ENCODE measurements at places on chromosomes 5 and 9.
A peak's percentile ranks its signal among the peaks of the same experiment; 100 is the strongest.

- no peak for DNase-seq
Measured at GRCh38 chr5:43129161-43129560, 8.4 kb downstream of the ZNF131 start.

DNA sequence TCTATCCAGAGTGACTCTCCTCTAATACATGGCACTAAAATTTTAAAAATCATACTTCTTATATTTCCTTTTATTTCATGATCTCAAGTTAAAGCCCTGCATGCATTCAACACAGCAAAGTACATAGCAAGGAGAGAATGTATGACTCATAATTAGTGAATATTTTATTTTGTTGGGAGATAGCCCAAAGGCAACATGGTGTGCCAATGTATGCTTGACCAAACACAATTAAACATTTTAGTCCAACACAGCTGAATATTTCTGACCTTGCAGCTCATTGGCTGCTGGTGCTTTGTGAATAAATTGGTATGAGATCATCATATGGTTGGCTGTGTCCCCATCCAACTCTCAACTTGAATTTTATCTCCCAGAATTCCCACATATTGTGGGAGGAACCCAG is 103.5 kb downstream of the NPR3 start:
- DNase-seq, result no peak

GRCh38 chr5:171432076-171432475 is 12.6 kb downstream of the FGF18 start:
- DNase-seq, result no peak

GRCh38 chr5:179180061-179180610 is 120.0 kb downstream of the ZNF354C start:
- no peak for DNase-seq

DNA sequence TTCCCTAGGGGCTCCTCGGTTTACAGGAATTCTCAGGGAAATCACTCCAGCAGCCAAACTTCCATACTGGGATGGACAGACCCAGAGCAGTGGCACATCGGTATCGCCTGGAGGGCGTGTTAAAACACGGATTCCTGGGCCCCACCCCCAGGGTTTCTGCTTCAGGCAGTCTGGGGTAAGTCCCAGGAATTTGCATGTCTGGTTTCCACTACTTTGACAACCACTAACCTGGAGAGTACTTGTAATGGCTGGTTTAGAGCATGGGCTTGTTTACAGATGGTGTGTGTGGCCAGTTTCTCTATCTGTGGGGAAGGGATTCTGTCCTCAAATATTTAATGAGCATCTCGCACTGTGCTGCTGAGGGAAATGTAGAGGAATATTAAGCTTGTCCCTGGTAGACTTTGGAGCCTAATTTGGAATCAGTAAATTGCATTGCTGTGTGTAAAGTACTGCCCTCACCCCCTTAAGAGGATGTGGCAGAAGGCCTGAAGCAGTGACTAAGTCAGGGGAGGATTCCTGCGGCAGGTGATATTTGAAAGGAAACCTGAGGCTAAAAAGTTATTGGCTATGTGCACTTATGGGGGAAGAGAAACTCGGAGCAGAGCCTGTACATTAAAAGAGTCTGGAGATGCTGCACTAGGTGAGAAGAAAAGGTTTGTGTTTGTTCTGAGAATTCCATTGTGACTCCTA is 18.6 kb upstream of the TJP2 start:
- no peak for DNase-seq

- DNase-seq, result no peak
Measured at GRCh38 chr5:172433071-172433470, 21.3 kb downstream of the SH3PXD2B start.

DNA sequence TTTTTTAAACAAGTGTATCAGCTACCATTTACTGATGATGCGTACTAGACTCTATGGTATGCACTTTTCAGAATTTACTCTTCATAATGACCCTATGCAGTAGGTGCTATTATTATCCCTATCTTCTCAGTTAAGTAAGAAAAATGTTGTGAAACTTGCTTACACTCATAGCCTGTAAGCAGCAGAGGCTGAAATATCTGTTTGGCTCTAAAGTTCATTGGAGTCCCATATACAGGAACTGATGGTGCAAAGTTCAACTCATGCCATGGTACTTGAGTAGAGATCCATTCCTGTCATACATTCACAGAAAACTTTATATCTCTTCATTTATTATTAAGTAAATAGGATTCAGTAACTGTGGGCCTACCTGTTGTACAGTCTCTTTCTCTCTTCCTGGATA is 41.4 kb upstream of the CCDC112 start:
- no peak for DNase-seq

GRCh38 chr5:74107899-74108298 is 481.9 kb downstream of the ARHGEF28 start:
- no peak for DNase-seq

- DNase-seq, result no peak
Measured at GRCh38 chr5:152938630-152939029, 533.6 kb upstream of the NMUR2 start.

DNA sequence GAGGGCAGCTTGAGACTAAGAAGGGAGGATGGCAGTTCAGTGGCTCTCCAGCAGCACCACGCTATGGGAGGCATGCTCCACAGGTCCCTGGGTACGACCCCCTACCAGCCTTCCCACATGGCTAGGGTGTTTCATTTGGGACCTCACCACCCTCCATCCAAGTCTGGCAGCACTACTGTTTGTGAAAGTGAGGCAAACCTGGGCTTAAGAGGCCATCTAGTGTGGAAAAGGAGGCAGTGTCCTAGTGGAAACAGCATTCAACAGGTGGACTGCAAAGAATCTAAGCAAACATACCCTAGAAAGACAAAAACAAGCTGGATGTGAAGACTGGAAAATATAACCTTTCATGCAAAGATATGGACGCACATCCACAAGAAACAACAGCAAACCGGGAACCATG is 4.8 kb upstream of the C5orf47 start:
- DNase-seq, result peak; percentile 59

GRCh38 chr5:75526070-75526469 is 14.4 kb downstream of the POLK start:
- no peak for DNase-seq

DNA sequence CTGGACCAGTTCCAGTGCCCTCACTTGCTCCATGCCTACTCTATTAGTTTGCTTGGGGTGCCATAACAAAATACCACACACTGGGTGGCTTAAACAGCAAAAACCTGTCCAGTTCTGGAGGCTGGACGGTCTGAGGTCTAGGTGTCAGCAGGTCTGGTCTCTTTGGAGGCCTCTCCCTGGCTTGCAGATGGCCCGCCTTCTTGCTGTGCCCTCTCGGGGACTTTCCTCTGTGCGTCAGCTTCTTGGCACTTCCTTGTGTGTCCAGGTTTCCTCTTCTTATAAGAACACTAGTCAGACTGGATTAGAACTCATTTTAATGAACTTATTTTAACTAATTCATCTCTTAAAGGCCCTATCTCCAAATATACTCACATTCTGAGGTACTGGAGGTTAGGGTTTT is 97.2 kb downstream of the CARTPT start:
- DNase-seq, result no peak

GRCh38 chr9:30020161-30020560 is 2364.3 kb upstream of the ACO1 start:
- no peak for DNase-seq

DNA sequence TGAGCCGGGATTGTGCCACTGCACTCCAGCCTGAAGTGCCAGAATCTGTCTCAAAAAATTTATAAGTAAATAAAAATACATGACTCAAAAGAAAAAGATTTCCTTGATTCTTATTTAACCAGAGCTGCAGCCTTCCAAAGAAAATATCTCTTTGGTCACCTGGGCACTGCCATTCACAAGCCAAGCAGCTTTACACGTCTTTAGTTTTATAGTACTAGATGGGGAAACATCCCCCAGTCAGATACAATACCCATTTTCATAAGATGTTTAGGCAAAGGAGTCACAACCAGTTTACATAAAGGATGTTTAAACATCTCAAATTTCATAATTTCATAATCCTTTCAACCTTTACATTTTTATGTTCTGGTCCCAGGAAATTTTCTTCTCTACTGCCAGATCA is 13.7 kb upstream of the OXCT1 start:
- DNase-seq, result no peak

DNA sequence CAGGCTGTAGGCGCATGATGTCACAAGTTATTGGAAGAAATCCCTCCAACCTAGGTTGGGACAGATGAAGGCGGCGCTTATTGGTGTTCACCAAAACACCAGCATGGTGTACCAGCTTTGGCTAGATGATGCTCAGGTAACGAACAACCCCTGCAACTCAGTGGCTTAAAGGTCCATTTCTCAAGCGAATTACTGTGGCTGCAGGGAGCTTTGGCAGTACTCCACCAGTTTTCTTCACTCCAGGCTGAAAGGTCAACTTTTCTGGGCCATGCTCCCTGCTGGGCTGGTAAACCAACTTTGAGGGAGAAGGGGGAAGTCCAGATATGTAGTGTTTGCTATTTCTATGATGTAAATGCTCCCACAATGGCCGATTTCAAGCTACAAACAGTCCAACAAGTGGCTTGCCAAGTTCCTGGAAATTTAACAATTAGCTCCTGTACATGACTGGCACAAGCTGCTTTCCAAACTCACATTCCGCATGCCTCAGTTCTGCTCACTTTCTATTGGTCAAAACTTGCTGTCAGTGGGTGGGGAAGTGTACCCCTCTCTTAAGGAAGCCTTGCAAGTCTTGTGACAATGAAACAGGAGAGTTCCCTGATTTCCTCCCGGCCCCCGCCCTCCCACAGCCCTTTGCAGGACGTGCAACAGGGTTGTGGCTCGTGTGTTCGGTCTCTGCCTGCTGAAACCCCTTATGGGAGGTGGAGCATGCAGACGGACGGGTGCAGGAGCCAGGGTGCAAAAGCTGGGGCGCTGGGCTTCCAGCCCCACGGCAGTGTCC is 588 bp upstream of the ZBED3 start:
- DNase-seq, result peak; percentile 7

- DNase-seq, result peak; percentile 83
Measured at GRCh38 chr5:134577796-134578577, 52.5 kb downstream of the JADE2 start.

GRCh38 chr5:59449905-59450644 is 443.5 kb downstream of the PDE4D start:
- no peak for DNase-seq

- no peak for DNase-seq
Measured at GRCh38 chr9:108374626-108375025, 481.2 kb downstream of the ACTL7B start.

GRCh38 chr9:111431684-111432083 is 52.5 kb downstream of the ECPAS start:
- DNase-seq, result no peak

- no peak for DNase-seq
Measured at GRCh38 chr5:93886098-93886806, 144.9 kb upstream of the POU5F2 start.

- no peak for DNase-seq
Measured at GRCh38 chr9:136865768-136866103, 372 bp downstream of the EDF1 start.
